IPS DF 19.7 (cell line): ENCODE measurements at places on chromosomes 4 and X.

GRCh38 chrX:9355739-9356138 is 109.1 kb upstream of the TBL1X start:
- no peak for DNase-seq

DNA sequence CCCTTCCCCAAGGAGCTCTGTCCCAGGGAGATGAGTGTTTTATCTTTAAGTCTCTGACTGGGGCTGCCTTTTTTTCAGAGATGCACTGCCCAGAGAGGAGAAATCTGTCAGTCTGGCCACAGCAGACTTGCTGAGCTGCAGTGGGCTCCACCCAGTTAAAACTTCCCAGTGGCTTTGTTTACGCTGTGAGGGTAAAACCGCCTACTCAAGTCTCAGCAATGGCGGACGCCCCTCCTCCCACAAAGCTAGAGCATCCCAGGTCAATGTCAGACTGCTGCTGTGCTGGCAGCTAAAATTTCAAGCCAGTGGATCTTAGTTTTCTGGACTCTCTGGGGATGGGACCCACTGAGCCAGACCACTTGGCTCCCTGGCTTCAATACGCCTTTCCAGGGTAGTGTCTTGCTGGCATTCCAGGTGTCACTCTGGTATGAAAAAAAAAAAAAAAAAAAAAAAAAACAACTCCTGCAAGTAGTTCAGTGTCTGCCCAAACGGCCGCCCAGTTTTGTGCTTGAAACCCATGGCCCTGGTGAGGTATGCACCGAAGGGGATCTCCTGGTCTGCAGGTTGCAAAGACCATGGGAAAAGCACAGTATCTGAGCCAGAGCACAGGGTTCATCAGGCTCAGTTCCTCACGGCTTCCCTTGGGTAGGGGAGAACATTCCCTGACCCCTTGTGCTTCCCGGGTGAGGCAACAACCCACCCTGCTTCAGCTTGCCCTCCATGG is 1616.1 kb upstream of the ADGRL3 start:
- DNase-seq = no peak

GRCh38 chrX:132740316-132741123 is 217.9 kb downstream of the HS6ST2 start:
- no peak for DNase-seq

GRCh38 chr4:76212851-76213414 is 691 bp downstream of the SCARB2 start:
- DNase-seq = no peak

DNA sequence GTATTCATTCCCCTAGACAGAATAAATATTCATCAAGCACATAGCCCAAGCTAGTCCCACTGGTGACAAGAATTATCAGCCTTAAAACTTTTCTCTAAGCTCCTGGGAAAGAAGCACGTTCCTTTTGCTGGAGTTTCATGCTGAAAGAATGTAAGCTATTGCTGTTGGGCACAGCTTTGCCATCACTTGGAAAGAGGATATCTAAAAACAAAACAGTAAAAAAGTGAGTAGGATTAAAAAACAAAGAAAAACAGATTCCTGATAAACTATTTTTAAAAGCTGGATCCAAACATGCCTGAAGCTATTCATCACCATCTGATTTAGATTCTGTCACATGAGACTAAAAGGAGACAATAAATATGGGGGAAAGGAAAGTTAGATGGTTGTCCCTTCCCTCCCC is 176.8 kb downstream of the SCFD2 start:
- no peak for DNase-seq

DNA sequence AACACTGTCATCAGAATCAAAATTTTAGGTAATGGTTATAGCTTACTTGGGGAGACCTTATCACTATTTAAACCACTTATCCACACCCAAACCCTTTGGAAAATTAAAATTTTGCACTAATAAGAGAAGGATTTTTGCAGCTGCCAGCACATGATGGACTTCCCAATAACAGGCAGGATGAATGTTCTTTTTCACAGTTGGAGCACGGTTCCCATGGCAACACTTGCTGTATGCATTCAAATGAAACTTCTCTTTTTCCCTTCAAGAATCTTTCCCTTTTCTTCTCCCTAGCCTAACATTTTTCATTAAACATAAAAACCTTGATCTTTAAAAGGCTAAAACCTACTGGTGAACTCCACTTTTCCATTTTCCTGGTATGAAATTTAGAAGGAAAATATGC is 768.2 kb downstream of the KCTD8 start:
- DNase-seq = no peak

DNA sequence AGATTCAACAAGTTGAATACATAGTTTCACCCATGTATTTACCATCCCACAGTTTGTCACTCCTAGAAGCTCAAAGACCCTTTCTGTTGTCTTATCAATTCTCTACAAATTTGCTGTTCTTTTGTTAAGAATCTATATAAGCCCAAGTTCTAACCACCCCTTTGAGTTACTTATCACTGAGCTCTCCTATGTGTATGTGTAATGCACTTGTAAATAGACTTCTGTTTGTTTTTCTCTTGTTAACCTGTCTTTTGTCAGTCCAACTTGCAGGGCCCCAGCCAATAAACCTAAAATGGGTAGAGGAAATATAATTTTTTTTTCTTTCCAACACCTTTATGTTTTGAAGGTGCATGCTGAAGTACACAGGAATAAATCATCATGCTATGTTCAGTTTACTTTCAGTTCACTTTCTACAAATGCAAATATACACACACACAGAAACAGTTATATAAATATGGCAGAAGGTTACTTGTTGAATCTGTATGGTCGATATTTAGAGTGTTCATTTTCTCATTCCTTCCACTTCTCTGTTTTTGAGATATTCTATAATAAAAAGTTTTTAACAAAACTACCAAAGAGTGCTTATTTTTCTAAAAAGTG is 22.3 kb upstream of the CLOCK start:
- DNase-seq = no peak

DNA sequence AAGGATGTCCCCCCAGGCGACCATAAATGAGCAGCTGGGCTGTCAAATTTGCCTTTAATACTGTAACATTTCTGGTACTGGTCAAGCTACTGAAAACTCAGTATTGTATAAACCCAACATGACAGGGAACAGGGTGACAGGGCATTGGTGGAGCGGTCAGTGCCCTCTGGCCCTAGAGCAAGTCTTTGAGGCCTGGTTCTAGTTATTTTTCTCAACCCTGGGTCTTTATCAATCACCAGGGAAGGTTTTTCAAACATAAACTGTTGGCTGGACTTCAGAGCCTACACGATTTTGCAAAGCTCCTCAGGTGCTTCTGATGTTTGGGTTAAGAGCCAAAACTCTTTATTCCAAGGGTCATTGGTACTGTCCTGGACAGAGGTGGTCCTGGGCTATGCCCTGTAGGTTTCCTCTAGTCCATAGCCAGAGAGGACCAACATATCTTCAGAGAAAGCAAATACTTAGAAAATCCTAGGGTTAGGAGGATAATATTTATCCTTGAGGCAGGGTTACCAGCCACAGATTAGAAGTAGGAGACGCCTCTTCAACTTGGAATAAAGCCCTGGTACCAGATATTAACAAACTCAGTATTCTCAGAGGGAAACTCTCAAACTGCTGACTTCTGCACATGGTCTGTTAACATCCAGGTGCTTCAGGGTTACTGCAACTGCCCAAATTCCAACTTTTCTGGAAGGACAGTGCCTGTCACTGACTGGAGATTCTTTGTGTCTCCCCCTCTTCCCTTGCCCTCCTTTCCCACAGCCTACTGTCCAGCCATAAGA is 26.7 kb upstream of the ADH7 start:
- no peak for DNase-seq

- no peak for DNase-seq
These were observed 333.3 kb downstream of the TRAM1L1 start for GRCh38 chr4:116752027-116752426.

- DNase-seq = no peak
These were observed 116.8 kb upstream of the SHISA3 start for GRCh38 chr4:42280327-42281095.

DNA sequence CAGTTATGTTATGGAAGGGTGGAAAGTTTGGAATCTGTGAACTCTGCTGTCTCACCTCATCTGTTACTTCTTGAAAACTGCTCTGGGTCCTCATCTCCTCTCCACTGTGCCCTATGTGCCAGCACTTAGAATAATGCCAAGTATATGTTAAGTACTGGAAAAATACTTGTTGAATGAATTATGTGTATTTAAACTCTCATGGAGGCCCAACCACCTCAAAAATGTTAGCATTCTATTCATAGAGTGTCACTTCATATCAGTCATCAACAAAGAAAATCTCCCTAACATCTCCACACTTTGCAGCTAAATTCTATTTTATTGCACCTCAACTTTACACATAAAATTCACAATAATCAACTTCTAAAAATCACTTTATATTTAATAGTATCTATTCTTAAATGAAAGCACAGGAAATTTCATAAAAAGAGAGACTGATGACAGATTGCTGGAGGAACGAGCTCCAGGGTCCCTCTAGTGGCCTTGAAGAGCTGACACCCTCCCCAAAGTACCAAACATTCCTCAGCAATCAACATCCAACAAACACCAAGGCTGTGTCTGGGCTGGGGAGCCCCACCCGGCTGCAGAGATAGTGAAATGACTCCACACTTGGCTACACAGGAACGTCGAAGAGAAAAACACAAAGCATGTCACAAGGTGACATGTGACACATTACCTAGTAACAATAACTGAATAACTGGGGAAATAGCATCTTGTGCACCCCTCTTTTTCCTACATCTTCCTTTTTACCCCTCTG is 45.8 kb downstream of the SLC39A8 start:
- DNase-seq = no peak

DNA sequence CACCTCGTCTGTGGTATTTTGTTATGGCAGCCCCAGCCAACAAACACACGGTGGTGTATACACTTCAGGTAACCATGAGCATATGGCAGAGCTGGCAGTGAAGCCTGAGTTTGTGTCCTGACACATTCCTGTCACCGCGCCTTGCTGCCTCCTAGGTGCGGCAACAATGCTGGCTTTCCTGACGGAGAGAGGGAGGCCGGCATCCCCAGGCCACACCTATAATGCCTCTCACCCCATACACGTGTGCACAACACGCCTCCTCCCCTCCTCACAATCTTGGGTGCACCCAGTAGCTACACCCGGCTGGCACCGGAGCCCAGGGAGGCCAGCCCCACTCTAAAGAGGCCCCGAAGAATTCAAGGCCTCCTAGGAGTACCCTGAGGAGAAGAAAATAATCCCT is 158.5 kb downstream of the NSUN7 start:
- DNase-seq = no peak

GRCh38 chrX:21656587-21657317 is 1.4 kb downstream of the KLHL34 start:
- no peak for DNase-seq

DNA sequence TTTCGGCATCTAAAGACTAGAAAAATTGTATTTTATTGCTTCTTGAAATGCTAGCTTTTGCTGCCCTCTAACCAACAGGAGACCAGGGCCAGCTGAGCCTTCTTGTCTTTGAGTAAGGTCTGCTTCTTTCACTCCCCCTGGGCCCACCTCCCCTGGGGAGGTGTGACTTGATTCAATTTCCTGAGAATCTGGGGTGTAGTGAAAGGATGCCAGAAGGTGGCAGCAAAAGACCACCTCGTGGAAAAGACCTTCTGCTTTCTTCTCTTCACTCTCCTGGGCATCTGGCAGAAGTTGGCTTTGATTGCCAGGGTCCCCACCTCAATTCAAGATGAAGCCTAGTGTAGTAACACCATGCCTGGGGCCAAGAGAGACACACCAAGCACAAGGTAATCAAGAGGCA is 96.5 kb upstream of the MAOA start:
- no peak for DNase-seq

DNA sequence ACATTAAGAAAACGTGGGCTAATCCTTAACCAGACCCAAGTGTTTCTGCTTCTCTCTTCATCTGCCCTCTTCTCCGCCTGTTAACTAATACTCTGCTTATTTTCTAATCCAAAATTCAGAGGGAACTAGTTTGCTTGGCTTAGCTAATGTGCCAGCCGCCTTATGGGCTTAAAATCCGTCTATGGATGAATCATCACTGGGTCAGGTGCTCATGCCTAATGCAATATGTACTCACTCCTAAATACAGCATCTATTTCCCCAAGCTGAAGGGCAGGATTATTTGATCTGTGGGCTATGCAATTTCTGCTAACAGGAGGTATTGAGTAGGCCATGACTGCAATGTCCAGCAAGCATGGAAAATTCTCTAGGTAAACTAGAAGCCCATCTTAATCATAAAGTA is 12.4 kb downstream of the DYNLT3 start:
- no peak for DNase-seq

DNA sequence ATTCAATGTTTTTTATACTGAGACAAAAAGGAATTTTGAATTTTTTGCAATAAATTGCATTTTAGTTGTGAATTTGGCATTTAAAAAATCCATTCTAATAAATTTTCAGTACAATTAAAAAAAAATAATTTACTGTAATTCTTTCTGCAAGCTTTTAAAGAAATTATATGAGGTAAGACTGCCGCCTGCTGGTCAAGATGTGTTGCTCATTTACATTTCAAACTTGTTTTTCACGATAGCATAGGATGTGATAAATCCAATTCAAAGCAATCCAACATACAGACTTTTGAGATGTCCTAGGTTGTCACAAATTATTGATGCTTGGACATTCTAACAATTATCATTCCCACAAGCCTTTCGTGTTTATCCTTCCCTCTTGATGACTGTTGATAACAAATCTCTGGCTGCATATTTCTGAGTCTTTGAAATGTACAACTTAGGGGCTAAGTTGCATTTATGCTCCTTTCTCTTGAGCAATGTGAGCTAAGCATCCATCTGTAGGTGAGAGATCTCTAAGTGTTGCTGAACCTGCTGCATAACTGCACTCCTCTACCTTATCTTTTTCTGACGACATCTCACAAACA is 21.7 kb upstream of the MFAP3L start:
- DNase-seq = no peak

DNA sequence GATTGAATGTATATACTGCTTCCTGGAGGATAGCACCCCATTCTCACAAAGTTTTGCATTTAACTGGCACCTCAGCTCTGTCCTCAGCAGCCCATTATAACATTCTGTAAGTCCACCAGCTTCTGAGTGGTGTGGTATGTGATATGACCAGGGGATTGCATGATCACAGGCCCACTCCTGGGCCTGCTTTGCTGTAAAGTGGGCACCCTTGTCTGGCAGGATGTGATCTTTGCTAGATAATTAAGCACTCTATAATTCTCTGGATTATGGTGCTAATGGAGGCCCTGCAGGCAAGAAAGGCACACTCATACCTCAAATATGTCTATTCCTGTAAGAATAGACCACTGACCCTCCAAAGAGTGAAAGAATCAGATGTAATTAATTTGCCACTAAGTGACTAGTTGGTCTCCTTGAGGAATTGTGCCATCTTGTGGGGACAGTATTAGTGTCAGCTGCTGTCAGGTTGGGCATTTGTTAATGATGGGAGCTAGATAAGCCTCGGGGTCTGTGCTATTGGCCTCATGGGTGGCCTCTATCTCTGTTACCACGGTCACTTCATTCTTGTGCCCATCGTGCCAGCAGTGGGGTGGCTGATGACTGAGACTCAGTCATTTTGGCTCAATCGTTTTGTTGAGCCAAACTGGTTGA is 2.2 kb upstream of the CFI start:
- no peak for DNase-seq
